ENCODE measurements at places on chromosomes 3 and 15.

GRCh38 chr15:74825866-74826265 lies 561 bp upstream of the CPLX3 start:
- no peak for DNase-seq

GRCh38 chr15:90025489-90026033 lies 24.4 kb downstream of the ZNF710 start:
- DNase-seq, result no peak

DNA sequence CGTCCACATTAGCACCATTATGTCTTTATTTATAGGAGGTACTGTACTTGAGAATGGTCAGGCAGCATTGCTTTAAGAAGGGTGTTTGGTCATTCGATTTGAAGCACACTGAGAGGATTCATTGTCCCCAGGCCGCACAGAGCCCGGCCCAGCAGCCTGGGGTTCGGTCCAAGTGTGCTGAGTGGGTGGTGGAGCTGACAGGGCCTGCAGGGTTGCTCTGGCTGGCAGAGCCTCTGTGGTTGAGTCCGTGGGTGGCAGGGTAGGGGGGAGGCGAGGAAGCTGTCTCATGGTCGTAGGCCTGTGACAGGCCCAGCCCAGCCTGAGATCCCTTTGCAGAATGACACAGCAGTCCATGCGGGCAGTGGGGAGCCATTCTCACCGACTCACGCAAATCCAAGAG lies 227.7 kb upstream of the TOPAZ1 start:
- DNase-seq, result no peak

DNA sequence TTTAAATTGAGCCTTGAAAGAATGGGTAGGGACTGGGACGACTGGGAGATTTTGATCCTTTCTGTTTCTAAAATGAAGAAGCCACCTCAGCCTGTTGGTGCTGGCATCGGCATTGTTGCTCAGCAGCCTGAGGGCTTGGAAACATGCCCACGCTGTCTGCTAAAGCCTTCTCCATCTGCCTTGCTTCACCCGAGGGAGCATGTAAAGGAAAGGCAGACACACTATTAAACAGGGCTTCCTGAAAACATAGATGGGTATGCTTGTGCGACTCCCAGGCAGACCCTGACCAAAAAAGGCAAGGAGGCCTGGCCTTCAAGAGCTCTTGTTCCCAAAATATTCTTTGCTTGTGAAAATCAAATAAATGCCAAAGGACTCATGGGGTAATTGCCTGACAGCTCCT lies 84.2 kb upstream of the SLC4A7 start:
- no peak for DNase-seq

GRCh38 chr3:45455040-45455439 lies 66.7 kb downstream of the LARS2 start:
- DNase-seq, result no peak

GRCh38 chr3:152772674-152773225 lies 62.2 kb upstream of the P2RY1 start:
- DNase-seq, result no peak

DNA sequence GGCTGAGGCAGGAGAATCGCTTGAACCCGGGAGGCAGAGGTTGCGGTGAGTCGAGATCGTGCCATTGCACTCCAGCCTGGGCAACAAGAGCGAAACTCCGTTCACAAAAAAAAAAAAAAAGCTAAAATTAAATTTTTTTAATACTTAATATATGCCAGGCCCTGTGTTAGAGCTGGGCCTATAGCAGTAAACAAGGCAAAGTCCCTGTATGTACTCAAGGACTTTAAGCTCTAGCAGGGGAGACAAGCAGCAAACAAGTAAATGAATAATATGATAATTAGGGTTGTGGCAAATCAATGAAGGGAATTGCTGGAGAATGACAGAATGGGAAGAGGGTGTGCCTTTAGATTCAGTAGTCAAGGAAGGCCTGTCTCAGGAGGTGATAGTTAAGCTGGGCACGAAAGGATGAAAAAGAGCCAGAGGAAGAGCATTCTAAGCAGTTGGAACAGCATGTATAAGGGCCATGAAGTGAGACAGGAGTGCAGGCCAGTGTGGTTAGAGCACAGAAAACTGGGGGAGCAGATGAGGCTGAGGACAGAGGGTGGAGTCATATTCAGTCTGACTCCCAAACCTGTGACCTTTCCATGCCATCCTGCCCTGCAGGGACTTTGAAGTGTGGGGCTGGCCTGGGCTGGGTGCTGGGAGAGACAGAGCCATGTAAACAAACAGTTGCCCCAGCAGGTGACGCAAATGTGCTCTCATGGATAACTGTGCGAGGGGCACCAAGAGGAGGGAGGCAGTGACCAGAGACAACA lies 6.6 kb upstream of the RAF1 start:
- DNase-seq, result no peak

GRCh38 chr3:69088063-69088462 lies 3.3 kb downstream of the ARL6IP5 start:
- no peak for DNase-seq

- DNase-seq, result no peak
Observed at GRCh38 chr3:99509224-99509623, 129.2 kb upstream of the COL8A1 start.

DNA sequence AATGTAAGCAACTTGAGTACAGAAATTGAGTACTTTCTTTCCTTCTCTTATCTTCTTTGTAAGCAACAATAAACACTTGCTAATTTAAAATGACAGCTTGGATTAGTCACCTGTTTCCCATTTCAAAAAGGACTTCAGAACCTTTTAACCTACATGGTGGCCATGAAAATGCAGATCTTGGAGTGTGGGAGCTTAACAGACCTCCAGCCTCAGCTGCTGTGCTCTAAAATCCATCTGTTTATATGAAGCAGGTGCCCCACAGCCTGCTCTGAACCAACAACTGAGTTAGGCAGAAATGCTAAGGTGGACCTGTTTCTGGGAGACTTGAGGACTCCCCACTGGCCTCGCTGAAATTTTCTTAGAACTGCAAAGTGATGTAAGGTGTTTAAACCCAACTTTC lies 91.1 kb upstream of the TNIK start:
- no peak for DNase-seq

DNA sequence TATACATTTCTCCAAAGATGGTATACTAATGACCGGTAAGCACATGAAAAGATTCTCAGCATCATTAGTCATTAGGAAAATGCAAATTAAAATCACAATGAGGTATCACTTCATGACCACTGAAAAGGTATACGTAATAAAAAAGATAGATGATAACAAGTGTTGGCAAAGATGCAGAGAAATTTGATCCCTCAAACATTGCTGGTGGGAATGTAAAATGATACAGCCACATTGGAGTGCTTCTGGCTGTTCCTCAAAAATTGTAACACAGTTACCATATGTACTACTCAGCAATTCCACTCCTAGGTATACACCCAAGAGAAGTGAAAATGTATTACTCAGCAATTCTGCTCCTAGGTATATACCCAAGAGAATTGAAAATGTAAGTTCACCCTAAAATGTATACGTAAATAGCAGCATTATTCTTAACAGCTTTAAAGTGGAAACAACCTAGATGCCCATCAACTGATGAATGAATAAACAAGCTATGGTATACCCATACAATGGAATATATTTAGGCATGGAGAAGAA lies 25.0 kb upstream of the KY start:
- DNase-seq, result no peak

All from CD4-positive, alpha-beta T cell treated with Interleukin-15 for 4 hours (primary cell).